ENCODE measurements at places on chromosomes 4 and X. TPM values are rescaled to one million over a fixed set of nuclear protein-coding genes. Genes with fewer than 3 reads are reported as not detected.

The F11 gene
- not detected for total RNA-seq

The RAB39B gene
- total RNA-seq = 5.7 TPM

The N4BP2 gene
- total RNA-seq = 21.7 TPM

The SLC9B1 gene
- total RNA-seq = 3.6 TPM

The TMEM150C gene
- total RNA-seq = not detected

GRCh38 chr4:99658666-99659065 is 1.0 kb upstream of the C4orf54 start:
- H3K4me3 ChIP-seq = no peak overlapping the region
- no peak overlapping the region for H3K27ac ChIP-seq
- H3K36me3 ChIP-seq = no peaks in the 10 kb centered on the region

- no peak overlapping the region for H3K27ac ChIP-seq
- H3K4me1 ChIP-seq = no peaks in the 10 kb centered on the region
- no peaks in the 10 kb centered on the region for H3K27me3 ChIP-seq
- no peaks in the 10 kb centered on the region for H3K36me3 ChIP-seq
- DNase-seq = no peak
- H3K4me3 ChIP-seq = no peak overlapping the region
These were observed 154.5 kb downstream of the GASK1B start for GRCh38 chr4:158018221-158018830.

DNA sequence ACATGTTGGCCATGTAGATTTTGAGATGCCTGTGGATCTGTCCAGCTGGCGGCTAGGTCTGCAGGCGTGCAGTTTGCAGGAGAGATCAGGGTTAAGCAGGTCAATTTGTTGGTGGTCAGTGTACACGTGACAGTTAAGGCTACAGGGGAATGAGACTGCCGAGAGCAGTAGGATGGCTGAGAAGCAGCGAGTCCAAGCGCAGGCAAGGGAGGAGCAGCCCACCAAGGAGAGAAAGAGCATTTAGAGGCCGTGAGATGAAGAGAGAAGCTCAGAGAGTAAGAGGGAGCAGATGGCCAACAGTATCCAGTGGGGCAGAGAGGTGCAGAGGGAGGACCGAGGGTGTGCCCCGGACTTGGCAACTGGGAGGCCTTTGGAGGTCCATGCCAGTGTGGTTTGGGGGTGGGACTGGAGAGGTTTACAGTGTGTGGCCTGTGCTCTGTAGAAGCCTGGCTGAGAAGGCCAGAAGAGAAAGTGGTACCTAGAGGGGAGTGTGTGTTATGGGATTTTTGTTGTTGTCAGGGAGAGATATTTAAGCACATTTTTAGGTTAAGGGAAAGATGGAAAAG is 18.4 kb downstream of the SNX25 start:
- no peak overlapping the region for H3K4me3 ChIP-seq
- no peak for DNase-seq
- H3K27ac ChIP-seq = no peak overlapping the region
- H3K4me1 ChIP-seq = no peaks in the 10 kb centered on the region

- H3K4me3 ChIP-seq = no peak overlapping the region
- peaks cover 43% of the 10 kb centered on the region for H3K36me3 ChIP-seq
- H3K27ac ChIP-seq = no peak overlapping the region
- DNase-seq = no peak
- no peaks in the 10 kb centered on the region for H3K4me1 ChIP-seq
- no peaks in the 10 kb centered on the region for H3K27me3 ChIP-seq
These were observed 21.9 kb downstream of the TBCK start for GRCh38 chr4:106294062-106294461.

- no peak overlapping the region for H3K4me3 ChIP-seq
- no peak overlapping the region for H3K27ac ChIP-seq
- DNase-seq = no peak
These were observed 25.1 kb upstream of the UGT2B11 start for GRCh38 chr4:69239557-69240168.

Data from CD4-positive, alpha-beta T cell (primary cell).